MCF 10A (cell line): ENCODE measurements at places on chromosomes 7 and 10. TPM values are rescaled to one million over a fixed set of nuclear protein-coding genes. Genes with fewer than 3 reads are reported as not detected.

GRCh38 chr7:129835569-129835968 lies 117.2 kb downstream of the UBE2H start:
- peaks cover 81% of the 10 kb centered on the region for H3K36me3 ChIP-seq
- peaks cover 31% of the 10 kb centered on the region for H3K4me1 ChIP-seq
- no peak for DNase-seq
- no peak overlapping the region for H3K4me3 ChIP-seq
- H3K27ac ChIP-seq, result no peak overlapping the region

The REPIN1 gene
- 80.8 and 83.0 TPM in 2 replicates for total RNA-seq

- H3K4me3 ChIP-seq, result no peak overlapping the region
- H3K4me1 ChIP-seq, result no peaks in the 10 kb centered on the region
- H3K36me3 ChIP-seq, result no peaks in the 10 kb centered on the region
- no peak overlapping the region for H3K27ac ChIP-seq
Measured at GRCh38 chr10:97080051-97080776, 105.5 kb downstream of the SLIT1 start.

The LAMB1 gene
- 199 and 275 TPM in 2 replicates for total RNA-seq

- H3K36me3 ChIP-seq, result no peaks in the 10 kb centered on the region
- H3K4me3 ChIP-seq, result no peak overlapping the region
- H3K4me1 ChIP-seq, result peaks cover 5% of the 10 kb centered on the region
- peaks cover 17% of the 10 kb centered on the region for H3K27me3 ChIP-seq
Measured at GRCh38 chr10:47452495-47453140, 31.3 kb downstream of the ANXA8 start.

GRCh38 chr7:155916926-155917655 lies 104.8 kb upstream of the SHH start:
- no peak for DNase-seq
- no peak overlapping the region for H3K4me3 ChIP-seq
- no peaks in the 10 kb centered on the region for H3K27me3 ChIP-seq
- H3K36me3 ChIP-seq, result no peaks in the 10 kb centered on the region

GRCh38 chr7:150959739-150960734 lies 18.1 kb downstream of the KCNH2 start:
- no peaks in the 10 kb centered on the region for H3K4me1 ChIP-seq
- H3K36me3 ChIP-seq, result no peaks in the 10 kb centered on the region
- H3K27ac ChIP-seq, result no peak overlapping the region

The TMEM72 gene
- not detected in 2 replicates for total RNA-seq

GRCh38 chr10:79125092-79125491 lies 56.3 kb downstream of the ZMIZ1 start:
- peaks cover 13% of the 10 kb centered on the region for H3K4me1 ChIP-seq
- DNase-seq, result no peak
- no peak overlapping the region for H3K4me3 ChIP-seq
- no peaks in the 10 kb centered on the region for H3K27me3 ChIP-seq

- no peaks in the 10 kb centered on the region for H3K36me3 ChIP-seq
- no peak overlapping the region for H3K27ac ChIP-seq
Measured at GRCh38 chr10:90435296-90435695, 422.5 kb downstream of the HTR7 start.

The SH2D4B gene
- total RNA-seq, result not detected in 2 replicates

DNA sequence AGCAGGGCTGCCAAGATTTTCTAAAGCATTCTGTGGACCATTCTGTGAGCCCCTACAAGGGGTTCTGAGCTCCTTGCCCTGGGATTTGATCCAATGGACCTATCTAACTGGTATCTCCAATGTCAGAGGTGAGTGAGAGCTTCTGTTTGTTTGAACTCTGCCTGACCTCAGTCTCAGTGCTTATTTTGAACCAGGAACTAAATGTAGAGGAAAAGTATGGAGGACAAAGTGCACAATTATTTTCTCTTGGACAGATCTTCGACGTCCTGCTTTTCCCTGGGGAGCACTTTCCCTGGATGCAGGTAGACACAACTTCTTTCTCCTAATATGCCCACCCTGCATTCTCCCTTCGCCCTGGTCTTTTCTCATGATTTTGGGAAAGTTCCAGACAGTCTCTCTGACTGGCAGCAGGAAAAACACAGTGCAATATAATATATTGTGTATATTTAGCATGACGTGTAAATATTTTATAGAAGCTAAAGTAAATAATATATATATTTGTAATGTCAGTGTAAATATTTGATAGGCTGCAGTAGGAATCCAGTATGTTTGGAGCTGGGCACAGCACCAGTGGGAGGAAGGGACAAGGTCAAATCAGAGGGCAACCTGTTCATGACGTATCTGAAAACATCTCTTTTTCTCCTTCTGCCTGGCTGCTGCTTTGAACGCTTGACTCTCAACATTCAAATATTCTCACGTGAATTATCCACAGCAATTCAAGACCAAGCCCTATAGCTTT lies 184.0 kb upstream of the LYZL1 start:
- peaks cover 22% of the 10 kb centered on the region for H3K4me1 ChIP-seq
- no peak overlapping the region for H3K4me3 ChIP-seq
- no peak for DNase-seq
- no peaks in the 10 kb centered on the region for H3K36me3 ChIP-seq
- no peak overlapping the region for H3K27ac ChIP-seq
- no peaks in the 10 kb centered on the region for H3K27me3 ChIP-seq

DNA sequence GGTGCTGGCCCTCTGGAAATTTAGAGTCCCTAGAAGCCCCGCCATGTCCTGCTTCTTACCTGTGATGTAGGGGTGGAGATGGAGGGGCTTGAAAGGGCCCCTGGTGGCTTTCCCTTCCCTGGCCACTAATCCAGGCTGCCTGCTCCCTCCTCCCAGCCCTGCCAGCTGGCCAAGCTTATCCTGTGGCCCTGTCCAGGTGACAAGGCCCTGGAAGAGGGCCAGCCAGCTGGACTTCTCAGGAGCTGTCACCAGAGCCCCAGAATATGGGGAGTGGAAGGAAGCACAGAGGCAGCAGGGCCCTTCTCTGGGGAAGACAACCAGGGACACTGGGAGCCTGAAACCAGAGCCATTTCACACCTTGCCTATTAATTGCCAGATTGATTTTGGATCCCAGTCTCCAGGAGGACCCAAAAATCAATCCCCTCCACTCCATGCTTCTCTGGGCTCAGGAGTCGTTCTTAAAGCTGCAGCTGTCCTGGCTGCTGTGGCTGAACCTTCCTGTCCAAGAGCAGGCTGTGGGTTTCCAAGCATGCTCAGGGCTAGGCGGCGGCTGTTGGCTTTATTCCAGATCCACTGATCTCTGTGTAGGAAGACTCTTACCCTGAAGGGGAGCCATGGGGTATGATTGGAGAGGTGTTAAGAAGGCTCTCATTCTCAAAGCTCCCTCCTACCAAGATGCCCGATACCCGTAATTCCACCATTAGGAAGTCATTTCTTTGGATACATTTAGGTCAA lies 52.6 kb upstream of the PCBD1 start:
- peaks cover 5% of the 10 kb centered on the region for H3K36me3 ChIP-seq
- no peaks in the 10 kb centered on the region for H3K4me1 ChIP-seq
- no peak overlapping the region for H3K4me3 ChIP-seq
- H3K27me3 ChIP-seq, result peaks cover 49% of the 10 kb centered on the region
- H3K27ac ChIP-seq, result no peak overlapping the region

DNA sequence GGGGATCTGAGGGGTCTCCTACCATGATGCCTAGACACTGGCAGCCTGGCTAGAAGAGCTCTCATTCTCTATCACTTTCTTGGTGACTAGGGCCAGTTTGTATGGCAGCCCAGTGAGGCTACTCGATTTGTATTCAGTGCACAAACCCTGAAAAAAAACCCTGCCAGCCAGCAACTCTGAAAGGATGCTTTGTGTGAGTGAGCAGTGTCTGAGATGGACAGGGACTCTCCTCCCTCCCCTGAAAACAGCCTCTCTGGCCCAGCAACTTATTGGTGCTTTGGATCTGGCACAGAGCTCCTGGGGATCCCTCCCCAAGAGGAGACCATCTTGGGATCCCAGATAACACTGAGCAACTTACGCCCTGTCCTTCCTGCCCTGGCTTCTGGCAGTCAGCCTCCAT lies 10.8 kb upstream of the LRRC4 start:
- no peak for DNase-seq
- peaks cover 12% of the 10 kb centered on the region for H3K4me1 ChIP-seq
- no peaks in the 10 kb centered on the region for H3K27me3 ChIP-seq
- H3K27ac ChIP-seq, result no peak overlapping the region
- peaks cover 50% of the 10 kb centered on the region for H3K36me3 ChIP-seq
- no peak overlapping the region for H3K4me3 ChIP-seq

The FMC1 gene
- 11.8 and 11.9 TPM in 2 replicates for total RNA-seq

GRCh38 chr10:102782673-102783551 lies 39.2 kb downstream of the WBP1L start:
- peaks cover 47% of the 10 kb centered on the region for H3K4me1 ChIP-seq
- peak; percentile 96 for DNase-seq
- H3K36me3 ChIP-seq, result peaks cover 19% of the 10 kb centered on the region

DNA sequence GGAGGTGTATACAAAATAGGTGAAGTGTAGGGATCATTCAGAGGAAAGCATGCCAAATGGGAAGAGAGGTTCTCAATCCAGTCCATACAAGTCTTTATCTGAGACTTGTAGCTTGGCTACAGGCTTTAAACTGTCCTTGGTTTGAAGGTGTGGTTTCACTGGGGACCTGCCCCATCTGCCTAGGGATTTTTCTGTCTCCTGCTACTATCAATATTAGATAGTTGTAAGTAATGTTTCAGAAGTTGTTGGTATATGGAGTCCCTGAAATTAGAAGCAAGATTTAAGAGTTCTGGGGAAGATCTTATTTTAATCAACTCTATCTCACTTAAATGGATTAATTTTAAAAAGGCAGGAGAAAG lies 100.9 kb downstream of the ANKRD7 start:
- no peak overlapping the region for H3K27ac ChIP-seq
- DNase-seq, result no peak
- peaks cover 9% of the 10 kb centered on the region for H3K4me1 ChIP-seq
- no peaks in the 10 kb centered on the region for H3K27me3 ChIP-seq
- H3K4me3 ChIP-seq, result no peak overlapping the region

The C10orf90 gene
- not detected in 2 replicates for total RNA-seq

The CSTF2T gene
- total RNA-seq, result 15.7 and 18.0 TPM in 2 replicates

- H3K4me3 ChIP-seq, result peak overlapping the region; percentile 62
- peak; percentile 36 for DNase-seq
- H3K36me3 ChIP-seq, result no peaks in the 10 kb centered on the region
- H3K4me1 ChIP-seq, result peaks cover 14% of the 10 kb centered on the region
- H3K27me3 ChIP-seq, result peaks cover 80% of the 10 kb centered on the region
- no peak overlapping the region for H3K27ac ChIP-seq
Measured at GRCh38 chr10:6050801-6051445, 11.2 kb downstream of the IL2RA start.

The STEAP2 gene
- total RNA-seq, result 0.68 and 1.3 TPM in 2 replicates

The ADARB2 gene
- 0.52 and 0.96 TPM in 2 replicates for total RNA-seq
